Liver (tissue), 10 donors: ENCODE measurements at places on chromosomes 16 and 17. TPM values are rescaled to one million over a fixed set of nuclear protein-coding genes. Genes with fewer than 3 reads are reported as not detected.

DNA sequence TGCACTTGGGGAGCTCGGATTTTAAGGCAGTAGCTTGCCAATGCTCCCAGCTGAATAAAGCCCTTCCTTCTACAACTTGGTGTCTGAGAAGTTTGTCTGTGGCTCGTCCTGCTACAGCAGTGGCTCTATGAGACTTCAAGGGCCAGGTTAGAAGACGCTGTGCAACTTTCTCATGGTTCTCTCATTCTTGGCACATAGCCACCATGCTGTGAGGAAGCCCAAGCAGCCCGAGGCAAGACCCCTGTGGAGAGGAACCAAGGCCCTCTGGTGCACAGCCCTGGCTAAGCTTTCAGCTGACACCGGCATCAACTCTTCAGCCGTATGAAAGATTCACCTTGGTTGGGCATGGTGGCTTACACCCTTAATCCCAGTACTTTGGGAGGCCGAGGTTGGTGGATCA is 116.9 kb upstream of the EEF2KMT start:
- DNase-seq = no peak

DNA sequence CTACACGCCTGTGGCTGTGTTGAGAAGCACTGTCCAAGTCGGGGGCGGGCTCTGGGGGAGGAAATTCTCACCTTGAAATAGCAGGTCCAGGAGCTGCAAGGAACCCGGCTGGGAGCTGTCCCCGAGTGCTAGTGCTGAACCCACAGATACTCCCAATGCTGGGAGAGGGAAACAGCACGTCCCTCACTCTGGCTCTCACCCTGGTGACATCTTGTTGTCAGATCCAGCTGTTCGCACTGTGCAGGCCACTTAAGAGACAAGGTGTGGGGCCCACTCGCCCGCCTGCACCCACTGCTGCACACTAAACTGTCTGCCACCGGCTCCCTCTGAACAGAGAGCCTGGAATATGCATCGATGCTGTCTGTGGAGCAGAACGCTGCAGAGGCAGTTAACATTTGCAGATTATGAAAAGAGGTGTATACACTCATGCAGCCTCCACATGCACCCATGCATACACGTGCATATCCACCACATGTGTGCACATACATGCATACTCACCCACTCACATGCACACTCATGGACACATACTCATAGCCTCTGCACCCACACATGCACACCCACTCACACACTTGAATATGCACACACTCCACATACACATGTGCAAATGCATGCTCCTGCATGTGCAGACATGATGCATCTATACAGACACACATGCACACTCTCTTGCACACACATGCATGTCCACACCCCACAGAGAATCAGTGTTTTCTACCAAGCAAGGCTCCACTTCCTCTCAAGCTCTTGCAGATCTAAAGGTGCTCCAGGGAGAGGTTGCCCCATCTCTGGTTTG is 42.0 kb downstream of the MGAT5B start:
- DNase-seq = peak; percentile 56

- no peak for DNase-seq
These were observed 342.1 kb downstream of the ZFHX3 start for GRCh38 chr16:72705801-72706200.

- no peak for DNase-seq
These were observed 24.7 kb downstream of the KDM8 start for GRCh38 chr16:27228045-27228444.

DNA sequence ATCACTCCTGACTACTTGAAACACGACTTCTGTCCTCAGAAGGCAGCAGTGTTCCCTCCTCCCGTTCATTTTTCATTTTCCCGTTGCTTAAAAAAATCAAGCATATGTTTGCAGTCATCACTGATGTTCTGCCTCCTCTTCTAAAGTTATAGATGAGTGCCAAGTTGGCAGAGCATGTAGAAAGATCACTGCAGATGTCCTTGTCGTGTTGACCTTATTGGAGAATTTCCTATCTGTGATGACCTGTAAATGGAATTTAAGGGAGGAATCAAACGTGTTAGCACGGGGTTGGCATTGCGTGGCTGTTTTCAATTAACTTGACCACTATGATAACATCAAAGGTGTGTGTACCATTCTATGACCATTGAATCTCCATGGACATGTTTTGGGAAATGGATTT is 396.7 kb downstream of the WWOX start:
- DNase-seq = no peak

GRCh38 chr17:82198092-82198491 is 14.6 kb downstream of the CCDC57 start:
- DNase-seq = no peak

GRAP gene
- total RNA-seq = 6.5 TPM
